Central memory CD4-positive, alpha-beta T cell (primary cell): ENCODE measurements at places on chromosomes 4 and X.

GRCh38 chrX:148871422-148872160, 371.2 kb downstream of the AFF2 start:
- DNase-seq: no peak

- no peak for DNase-seq
Observed at GRCh38 chr4:2105559-2105958, 46.4 kb downstream of the NAT8L start.

GRCh38 chrX:19512961-19513360, 2.3 kb downstream of the MAP3K15 start:
- no peak for DNase-seq

GRCh38 chr4:124610211-124610610, 102.3 kb downstream of the ANKRD50 start:
- no peak for DNase-seq

GRCh38 chr4:121930304-121930703, 21.6 kb downstream of the TRPC3 start:
- DNase-seq: no peak

DNA sequence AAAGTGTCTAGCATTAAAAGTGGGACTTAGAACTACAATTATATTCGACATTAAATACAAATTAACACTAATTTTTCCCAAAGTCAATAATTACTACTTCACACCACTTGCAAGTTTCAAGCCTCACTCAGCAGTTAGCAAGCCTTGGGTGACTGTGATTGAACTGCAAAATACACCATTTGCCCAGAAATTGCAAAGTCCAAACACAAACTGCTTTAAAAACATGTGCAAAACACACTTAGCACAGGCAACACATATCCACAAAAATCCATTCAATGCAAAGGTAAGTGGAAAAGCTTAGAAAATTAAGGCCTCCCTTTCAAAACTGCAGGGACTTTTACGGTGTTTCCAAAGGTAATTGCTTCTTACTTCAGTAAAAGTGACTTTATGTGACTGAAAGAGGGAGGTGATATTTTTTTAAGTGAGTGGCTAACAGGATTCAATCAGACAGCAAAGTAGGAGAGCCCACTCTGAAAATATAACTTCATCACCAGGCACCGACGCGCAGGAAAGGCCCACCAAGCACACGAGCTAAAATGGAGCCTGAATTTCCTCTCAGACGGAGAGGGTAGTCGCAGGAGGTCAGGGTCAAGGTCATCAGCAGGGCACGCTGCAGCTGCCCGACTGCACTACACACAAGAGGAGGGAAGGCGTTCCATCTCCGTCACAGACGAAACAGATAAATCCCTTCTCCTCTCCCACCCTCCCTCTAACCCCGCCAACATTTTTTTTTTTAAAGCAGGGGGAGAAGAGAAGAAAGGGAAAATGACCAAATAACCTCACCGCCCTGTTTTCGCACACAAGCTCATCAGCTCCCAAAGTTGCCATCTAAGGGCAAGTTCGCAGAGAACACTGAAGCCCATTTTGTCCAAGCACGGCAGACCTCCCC, 3.1 kb downstream of the ZNF827 start:
- DNase-seq: no peak

DNA sequence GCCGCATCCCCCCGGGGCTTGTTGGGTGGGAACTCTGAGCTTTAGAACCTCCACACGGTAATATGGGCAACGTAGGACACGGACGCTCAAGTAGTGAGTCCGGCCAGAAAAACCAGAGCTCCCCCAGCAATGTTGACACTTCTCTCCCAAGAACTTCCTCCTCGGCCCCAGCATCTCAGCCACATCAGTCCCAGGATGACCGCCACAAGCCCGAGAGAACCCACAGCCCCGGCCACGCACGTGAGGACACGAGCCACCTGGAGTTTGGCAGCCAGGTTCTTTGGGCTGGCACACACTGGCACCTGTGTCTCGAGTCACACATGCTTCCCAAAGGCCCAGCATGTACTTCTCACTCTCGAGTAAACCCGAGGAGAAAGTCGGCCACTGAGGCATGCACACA, 16.3 kb downstream of the CLDN34 start:
- no peak for DNase-seq

DNA sequence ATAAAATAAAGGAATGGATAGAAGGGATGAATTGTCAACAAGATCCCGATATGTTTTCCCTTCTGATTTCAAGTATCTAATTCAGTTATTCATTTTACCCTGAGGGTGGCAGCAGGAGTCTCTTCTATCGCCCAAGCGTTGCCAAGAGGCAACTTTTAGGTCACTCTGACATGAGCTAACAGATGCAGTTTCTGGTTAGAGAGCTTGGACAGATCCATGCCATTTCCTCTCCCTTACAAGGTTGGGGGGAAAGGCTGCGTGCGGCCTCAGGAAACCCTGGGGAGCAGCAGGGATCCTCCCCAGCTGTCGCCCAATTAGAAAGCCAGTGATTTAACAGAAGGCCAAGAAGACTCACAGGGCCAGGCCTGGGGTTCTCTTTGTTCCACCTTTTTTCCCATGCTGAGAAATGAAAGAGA, 35.3 kb upstream of the WAS start:
- peak; percentile 38 for DNase-seq

DNA sequence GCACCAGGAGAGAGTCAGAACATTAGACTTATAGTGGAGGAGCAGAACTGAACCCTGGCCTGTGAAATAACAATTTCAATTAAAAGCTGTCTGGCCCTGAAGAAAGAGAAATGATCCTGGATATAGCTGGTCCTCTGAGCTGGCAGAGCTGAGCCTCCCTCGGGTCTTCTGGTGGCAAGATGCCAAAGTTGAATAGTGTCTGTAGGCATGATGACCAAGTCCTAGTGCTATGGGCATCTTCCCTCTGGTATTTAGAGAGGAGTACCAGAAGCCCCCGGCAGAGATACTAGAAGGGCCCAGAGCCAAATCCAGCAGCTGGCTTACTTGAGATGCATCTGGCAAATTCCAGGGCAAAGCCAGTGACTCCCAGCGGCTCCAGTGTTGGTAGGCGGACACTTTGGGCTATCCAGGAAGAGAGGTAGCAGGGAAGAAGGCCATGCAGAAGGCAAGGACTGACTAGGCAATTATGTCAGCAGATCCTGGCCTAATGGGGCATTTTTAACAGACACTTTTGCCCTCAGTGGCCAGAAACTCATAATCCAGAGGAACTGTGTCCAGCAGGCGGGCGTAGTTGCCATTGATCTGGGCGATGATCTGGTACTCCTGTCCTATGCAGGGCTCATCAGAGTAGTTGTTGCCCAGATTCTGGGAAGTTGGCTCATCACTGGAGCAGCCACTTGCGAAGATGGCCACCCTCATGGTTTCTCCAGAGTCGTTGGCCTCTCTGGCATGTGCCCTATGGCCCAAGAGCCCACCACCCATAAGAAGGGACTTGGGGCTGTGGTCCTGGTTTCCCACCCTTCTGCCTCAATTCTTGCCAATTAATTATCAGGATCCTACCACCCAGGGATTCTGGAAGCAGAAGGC, 17.9 kb downstream of the VSIG4 start:
- no peak for DNase-seq

DNA sequence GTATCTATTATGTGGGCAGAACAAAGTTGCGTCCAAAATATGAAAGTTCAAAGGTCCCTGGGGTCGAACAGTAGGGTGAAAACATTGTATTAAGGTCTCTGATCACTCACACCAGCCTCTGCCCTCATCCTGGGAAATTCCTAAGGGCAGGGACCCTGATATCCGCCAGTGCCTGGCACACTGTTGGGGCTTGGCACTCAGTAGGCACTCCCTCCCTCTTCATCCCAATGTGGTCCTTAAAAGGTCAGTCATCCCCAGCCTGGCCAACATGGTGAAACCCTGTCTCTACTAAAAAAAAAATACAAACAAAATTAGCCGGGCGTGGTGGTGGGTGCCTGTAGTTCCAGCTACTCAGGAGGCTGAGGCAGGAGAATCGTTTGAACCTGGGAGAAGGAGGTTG, 6.3 kb downstream of the NDUFB11 start:
- DNase-seq: no peak

GRCh38 chr4:62940229-62940628, 1469.0 kb downstream of the TECRL start:
- no peak for DNase-seq

DNA sequence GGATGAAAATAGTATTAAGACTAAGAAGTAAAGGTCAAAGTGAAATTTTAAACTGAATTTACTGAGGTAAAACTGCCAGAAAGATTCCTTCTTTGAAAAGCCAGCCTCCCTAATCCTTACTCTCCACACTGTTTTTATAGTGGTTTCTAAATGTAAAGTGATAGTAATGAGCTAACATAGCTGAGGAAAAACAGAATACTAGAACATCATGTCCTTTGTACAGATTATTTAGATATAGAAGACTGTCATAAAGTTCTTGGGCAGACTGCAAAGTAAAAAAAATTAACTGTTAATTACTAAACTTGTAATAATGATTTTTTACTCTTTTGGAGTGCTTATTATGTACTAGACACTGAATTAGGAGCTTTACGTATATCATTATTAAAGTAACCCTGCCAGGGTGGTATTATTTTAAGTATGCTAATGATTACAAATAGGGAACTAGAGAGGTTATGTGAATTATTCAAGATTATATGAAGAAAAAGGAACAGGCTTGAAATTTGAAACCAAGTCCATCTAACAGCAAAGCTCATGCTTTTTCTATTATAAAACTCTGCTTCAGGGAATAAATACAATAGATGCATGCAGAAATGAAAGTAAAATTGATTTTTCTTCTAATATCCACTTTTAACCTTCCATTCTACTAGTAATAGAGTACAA, 150.5 kb downstream of the TBCK start:
- no peak for DNase-seq

- DNase-seq: no peak
Observed at GRCh38 chrX:46582325-46582724, 8.8 kb downstream of the CHST7 start.

DNA sequence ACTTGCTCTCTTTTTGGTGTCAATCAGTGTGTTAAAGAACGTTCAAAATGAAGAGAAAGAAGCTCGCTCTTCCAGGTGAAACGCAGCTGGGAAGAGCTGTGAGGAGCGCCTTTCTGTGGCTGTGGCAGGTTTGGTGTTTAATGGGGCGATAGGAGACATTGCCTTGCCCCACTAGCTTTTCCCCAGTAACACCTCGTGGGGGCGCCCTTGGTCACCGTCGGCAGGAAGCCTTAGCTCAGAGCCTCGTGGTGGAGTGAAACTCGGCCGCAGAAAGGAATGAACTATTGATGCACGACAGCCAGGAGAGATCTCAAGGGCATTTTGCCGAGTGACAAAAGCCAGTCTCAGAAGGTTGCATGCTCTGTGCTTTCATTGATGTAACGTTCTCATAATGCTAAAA, 65.1 kb downstream of the GPR143 start:
- DNase-seq: no peak

- DNase-seq: no peak
Observed at GRCh38 chr4:146059151-146059550, 116.4 kb upstream of the LSM6 start.

- DNase-seq: no peak
Observed at GRCh38 chrX:28888416-28888815, 301.2 kb downstream of the IL1RAPL1 start.

DNA sequence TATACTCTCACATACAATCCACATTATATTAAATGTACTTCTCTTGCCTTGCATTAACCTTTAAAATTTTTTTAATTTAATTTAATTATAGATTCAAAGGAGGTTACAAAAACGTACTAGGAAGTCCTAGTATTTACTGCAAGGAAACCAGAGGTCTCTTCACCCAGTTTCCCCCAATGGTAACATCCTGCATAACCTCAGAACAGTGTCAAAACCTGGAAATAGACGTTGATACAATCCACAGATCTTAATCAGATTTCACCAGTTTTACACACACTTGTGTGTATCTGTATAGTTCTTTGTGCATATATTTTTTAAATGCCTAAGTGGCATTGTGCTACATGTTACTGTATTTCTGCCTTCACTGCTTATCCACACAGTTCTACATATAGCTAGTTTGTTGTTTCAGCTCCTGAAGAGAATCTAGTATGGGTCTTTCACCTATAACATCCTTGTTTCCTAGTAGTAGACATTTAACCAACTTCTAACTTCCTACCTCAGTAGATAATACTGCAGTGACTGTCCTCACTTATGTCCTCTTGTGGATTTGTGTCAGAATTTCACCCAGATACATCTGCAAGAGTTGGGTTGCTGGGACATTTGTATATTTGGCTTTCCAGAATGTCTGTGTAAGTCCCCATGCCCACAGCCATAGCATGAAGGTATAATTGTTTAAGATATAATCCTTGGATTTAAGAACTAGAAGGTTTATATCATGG, 103.2 kb downstream of the NFKB1 start:
- no peak for DNase-seq

DNA sequence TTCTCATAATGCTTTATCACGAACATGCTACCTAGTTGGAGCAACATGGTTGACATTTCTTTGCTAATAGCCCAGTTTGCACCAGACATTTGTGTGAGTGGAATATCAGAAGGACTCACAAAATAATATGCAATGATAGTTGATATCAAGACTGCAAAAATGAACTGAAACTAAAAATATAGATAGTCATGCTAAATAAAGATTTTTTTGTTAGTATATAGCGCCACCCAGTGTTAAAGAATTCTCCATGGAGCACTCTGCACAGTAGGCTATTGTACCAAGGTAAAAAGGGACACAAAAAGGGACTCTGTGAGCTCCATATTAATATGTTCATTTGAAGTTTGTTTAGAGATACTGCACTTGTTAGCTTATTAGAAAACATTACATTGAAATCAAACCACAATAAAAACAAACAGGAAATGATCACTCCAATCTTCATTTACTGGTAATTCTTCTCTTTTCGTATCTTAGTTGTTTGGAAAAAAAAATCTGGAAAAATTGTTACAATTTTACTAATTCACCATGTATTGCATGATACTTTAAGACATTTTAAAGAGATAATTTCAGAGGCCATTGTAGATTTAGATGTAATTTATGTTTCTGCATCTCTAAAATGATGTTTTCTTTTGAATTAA, 1509.6 kb downstream of the ADGRL3 start:
- no peak for DNase-seq

DNA sequence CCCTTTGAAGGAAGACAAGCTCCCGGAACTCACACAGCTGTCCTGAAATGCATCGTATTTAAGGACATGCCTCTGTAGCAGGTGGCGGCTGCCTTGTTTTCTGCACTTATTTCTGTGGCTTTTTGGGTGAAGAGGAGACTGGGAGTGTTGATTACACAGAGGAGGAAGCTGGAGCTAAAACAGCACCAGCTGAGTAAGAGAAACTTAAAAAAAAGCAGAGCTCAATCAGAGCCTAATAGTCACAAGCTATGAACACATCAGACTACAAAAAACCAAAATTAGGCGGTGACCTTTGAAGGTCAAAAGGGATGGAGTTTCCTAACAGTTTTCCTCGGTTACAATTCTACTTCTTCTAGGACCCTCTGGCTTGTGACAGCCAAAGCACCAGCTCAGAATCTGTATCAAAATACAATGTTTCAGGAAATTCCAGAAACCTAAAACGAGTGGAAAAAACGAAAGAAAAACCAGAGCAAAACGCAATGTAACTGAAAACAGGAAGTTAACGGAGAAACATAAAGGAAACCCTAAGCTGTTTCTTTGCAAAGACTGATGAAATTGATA, 13.5 kb downstream of the PRKX start:
- peak; percentile 23 for DNase-seq

GRCh38 chr4:73851293-73851692, 1.8 kb upstream of the PF4V1 start:
- DNase-seq: no peak

GRCh38 chr4:20443015-20443805, 191.5 kb downstream of the SLIT2 start:
- no peak for DNase-seq
